ENCODE measurements at places on chromosomes 16 and 17.

- H3K4me3 ChIP-seq: peak overlapping the region; percentile 92
- no peak overlapping the region for H3K27ac ChIP-seq
- no peak for DNase-seq
- H3K27me3 ChIP-seq: no peaks in the 10 kb centered on the region
Observed at GRCh38 chr17:75130059-75130631, 1.4 kb downstream of the NT5C start.

DNA sequence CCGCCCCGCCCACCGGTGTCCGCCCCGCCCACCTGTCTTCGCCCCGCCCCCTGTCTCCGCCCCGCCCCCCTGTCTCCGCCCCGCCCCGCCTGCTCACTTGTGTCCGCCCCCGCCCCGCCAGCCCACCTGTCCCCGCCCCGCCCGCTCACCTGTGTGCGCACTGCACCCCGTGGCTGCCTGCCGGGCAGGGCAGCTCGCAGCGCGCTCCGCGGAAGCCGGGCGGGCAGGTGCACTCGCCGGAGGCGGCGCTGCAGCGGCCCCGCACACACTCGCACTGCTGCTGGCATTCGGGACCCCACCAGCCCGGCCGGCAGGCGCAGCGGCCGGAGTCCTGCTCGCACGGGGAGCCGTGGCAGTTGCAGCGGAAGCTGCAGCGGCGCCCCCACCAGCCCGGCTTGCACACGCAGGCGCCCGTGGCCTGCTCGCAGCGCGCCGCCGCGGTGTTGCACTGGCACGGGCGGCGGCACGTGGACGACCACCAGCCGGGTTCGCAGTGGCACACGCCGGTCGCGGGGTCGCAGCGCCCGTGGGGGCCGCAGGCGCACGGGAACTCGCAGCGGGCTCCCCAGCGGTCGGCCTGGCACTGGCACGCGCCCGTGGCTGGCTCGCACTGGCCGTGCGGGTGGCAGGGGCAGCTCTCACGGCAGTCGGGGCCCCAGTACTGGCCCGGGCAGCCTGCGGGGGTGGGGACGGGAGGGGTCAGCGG is 2.1 kb downstream of the SCARF1 start:
- H3K36me3 ChIP-seq: peaks cover 7% of the 10 kb centered on the region
- peak; percentile 32 for DNase-seq
- peak overlapping the region; percentile 85 for H3K4me3 ChIP-seq

GRCh38 chr17:60148373-60148772 is 1.4 kb upstream of the CA4 start:
- DNase-seq: no peak
- H3K36me3 ChIP-seq: no peaks in the 10 kb centered on the region
- no peak overlapping the region for H3K4me3 ChIP-seq
- peaks cover 21% of the 10 kb centered on the region for H3K4me1 ChIP-seq
- peaks cover 72% of the 10 kb centered on the region for H3K27me3 ChIP-seq

GRCh38 chr17:35766903-35767510 is 6.3 kb downstream of the C17orf50 start:
- no peak for DNase-seq
- H3K27ac ChIP-seq: no peak overlapping the region
- H3K4me1 ChIP-seq: peaks cover 7% of the 10 kb centered on the region
- no peak overlapping the region for H3K4me3 ChIP-seq

- H3K4me1 ChIP-seq: peaks cover 21% of the 10 kb centered on the region
- H3K4me3 ChIP-seq: no peak overlapping the region
- peak overlapping the region; percentile 64 for H3K27ac ChIP-seq
- no peak for DNase-seq
Observed at GRCh38 chr16:27531826-27532800, 17.6 kb downstream of the GTF3C1 start.

GRCh38 chr17:14736631-14737030 is 435.8 kb downstream of the HS3ST3B1 start:
- H3K4me1 ChIP-seq: no peaks in the 10 kb centered on the region
- no peak for DNase-seq
- no peaks in the 10 kb centered on the region for H3K36me3 ChIP-seq
- H3K27ac ChIP-seq: no peak overlapping the region
- no peak overlapping the region for H3K4me3 ChIP-seq

DNA sequence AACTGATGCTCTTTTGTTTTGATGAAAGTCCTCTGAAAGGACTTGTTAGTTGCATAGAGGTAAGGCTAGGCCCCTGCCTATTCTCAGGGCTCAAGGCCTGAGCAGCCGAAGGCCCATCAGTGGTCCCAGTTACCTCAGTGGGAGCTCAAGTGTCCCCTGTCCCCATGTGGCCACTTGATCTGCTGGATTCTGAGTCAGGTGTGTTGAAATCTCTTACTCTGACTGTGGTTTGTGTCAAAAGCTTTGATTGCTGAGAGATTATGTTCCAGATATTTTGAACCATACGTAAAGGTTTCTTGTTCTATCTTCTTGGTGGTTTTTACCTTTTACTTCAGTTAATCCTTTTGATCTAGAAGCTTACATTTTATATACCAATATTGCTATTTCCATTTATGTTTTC is 191.7 kb downstream of the LGALS9B start:
- no peaks in the 10 kb centered on the region for H3K36me3 ChIP-seq
- no peak for DNase-seq
- no peak overlapping the region for H3K4me3 ChIP-seq
- H3K27me3 ChIP-seq: no peaks in the 10 kb centered on the region

DNA sequence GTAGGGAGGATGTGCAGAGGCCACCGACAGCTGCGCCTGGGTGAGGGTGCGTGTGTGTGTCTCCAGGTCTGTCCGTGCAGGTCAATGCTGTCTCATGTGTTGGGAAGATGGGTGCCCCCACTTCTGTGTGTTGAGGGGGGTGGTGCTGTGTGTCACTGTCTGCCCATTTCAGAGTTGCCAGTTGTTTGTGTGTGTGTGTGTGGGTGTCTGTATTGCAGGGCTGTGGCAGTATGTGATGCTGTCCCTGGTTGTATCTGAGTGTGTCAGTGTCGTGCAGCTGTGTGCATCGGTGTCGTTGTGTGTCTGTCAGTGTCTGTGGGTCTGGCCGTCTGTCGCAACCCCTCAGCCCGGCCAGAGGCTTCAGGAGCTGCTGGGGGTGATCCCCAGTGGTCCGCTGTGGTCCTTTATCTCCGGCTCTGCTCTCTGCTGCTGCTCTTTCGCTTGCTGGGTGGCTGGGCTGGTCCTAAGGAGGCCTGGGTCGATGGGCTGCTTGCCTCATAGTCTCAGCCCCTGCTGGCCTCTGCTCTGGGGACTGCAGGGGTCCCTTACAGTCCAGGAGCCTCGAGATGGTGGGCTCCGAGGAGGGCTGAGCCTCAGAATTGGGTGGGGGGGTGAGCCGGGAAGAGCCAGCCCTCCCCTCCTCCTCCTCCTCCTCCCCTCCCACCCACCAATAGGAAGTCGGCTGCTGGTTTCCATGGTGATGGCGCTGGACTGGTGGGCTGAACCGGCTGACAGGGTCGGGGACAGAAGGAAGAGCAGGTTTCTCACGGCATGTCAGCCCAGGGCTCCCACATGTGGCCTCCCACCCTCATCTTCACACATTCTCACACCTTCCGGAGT is at the start of gene TSPOAP1:
Gene TSPOAP1, minus strand, starts transcription at position 601 of the 840 bp plus-strand sequence. CDS start 875 bp downstream, outside the sequence.
- peak within 1 kb of the TSS; percentile 100 for H3K4me3 ChIP-seq
- peaks cover 44% of the 10 kb centered on the region for H3K4me1 ChIP-seq
- peaks cover 2% of the 10 kb centered on the region for H3K27me3 ChIP-seq
- peak; percentile 77 for DNase-seq
- H3K36me3 ChIP-seq: peaks cover 40% of the 10 kb centered on the region
- H3K27ac ChIP-seq: peak within 1 kb of the TSS; percentile 93

- no peaks in the 10 kb centered on the region for H3K36me3 ChIP-seq
- DNase-seq: no peak
- no peaks in the 10 kb centered on the region for H3K4me1 ChIP-seq
- no peak overlapping the region for H3K27ac ChIP-seq
- no peak overlapping the region for H3K4me3 ChIP-seq
Observed at GRCh38 chr16:54370278-54371040, 83.9 kb upstream of the IRX3 start.

- H3K4me1 ChIP-seq: peaks cover 41% of the 10 kb centered on the region
- DNase-seq: no peak
- H3K27me3 ChIP-seq: no peaks in the 10 kb centered on the region
- no peak overlapping the region for H3K27ac ChIP-seq
- H3K4me3 ChIP-seq: no peak overlapping the region
- H3K36me3 ChIP-seq: peaks cover 24% of the 10 kb centered on the region
Observed at GRCh38 chr17:57331423-57331822, 75.1 kb downstream of the MSI2 start.

GRCh38 chr16:29742683-29743275 is 3.0 kb downstream of the C16orf54 start:
- DNase-seq: no peak
- peaks cover 78% of the 10 kb centered on the region for H3K4me1 ChIP-seq
- peak overlapping the region; percentile 38 for H3K4me3 ChIP-seq
- H3K27ac ChIP-seq: peak overlapping the region; percentile 37
- no peaks in the 10 kb centered on the region for H3K27me3 ChIP-seq

DNA sequence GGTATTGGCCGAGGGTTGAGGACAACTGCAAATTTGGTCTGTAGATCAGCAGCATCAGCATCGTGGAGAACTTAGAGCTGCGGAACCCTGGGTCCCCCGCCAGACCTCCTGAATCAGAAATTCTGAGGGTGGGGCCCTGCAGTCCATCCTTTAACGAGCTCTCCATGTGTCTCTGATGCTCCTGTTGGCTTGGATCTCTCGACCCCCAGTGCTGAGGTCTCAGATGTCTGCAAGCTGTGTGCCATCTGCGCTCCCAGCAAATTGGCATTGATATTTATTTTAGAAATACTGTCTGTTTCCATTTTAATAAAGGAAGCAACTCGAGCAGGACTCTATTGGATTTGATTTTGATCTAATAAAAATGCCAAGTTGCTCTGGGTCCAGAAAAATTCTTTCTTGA is 250.0 kb downstream of the KATNIP start:
- H3K27me3 ChIP-seq: peaks cover 2% of the 10 kb centered on the region
- no peak for DNase-seq
- no peaks in the 10 kb centered on the region for H3K36me3 ChIP-seq
- no peak overlapping the region for H3K4me3 ChIP-seq
- no peaks in the 10 kb centered on the region for H3K4me1 ChIP-seq
- H3K27ac ChIP-seq: no peak overlapping the region

GRCh38 chr17:3846437-3847164 is 555 bp upstream of the NCBP3 start:
- no peak for DNase-seq
- peak overlapping the region; percentile 97 for H3K4me3 ChIP-seq
- peaks cover 16% of the 10 kb centered on the region for H3K4me1 ChIP-seq
- peak overlapping the region; percentile 2 for H3K27ac ChIP-seq

Measured in activated T-helper 1 cell treated with anti-CD3 and anti-CD28 coated beads, Interleukin-12 subunit alpha, Interleukin-12 subunit beta, Interleukin-2, Interleukin-4 antibody, amounts not matched to agents 30 ng/mL and 10 ng/mL and 1 ng/mL, durations not matched to agents 14 hours and 24 hours and 36 hours (primary cell).